ENCODE measurements at places on chromosomes 13 and 19. TPM values are rescaled to one million over a fixed set of nuclear protein-coding genes. Genes with fewer than 3 reads are reported as not detected.

Gene PPAN
- 26.0 TPM for total RNA-seq

Gene ZNF69
- 4.0 TPM for total RNA-seq

Gene ZNF135
- 6.1 TPM for total RNA-seq

Gene AMH
- 1.5 TPM for total RNA-seq

Gene FCGBP
- 1.2 TPM for total RNA-seq

Gene GFY
- total RNA-seq, result not detected

Gene C19orf73
- total RNA-seq, result 0.99 TPM

Gene APLP1
- total RNA-seq, result 11.7 TPM

Gene URAD
- not detected for total RNA-seq

Measured in smooth muscle cell of trachea (primary cell).